ENCODE measurements at places on chromosomes 5 and 9.

GRCh38 chr5:8961956-8962355 lies 583.9 kb downstream of the SEMA5A start:
- no peak for DNase-seq

GRCh38 chr5:406041-406440 lies 36.9 kb upstream of the EXOC3 start:
- DNase-seq = no peak

DNA sequence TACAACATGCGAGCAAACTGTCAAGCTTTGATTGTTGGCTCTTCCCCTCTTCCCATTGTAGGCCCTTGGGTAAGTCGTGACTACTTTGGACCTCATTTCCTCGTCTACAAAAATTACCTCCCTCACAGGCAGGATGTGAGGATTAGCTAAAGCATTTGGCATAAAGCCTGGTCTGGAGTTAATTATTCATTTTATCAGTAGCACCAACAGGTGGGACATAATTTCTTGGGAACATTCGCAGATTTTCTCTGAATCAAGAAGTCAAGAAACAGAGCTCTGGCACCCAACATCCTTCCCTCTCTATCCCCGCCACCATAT lies 39.9 kb upstream of the SEMA6A start:
- no peak for DNase-seq

- DNase-seq = no peak
These were observed 96.5 kb upstream of the SMARCA2 start for GRCh38 chr9:1918622-1919021.

DNA sequence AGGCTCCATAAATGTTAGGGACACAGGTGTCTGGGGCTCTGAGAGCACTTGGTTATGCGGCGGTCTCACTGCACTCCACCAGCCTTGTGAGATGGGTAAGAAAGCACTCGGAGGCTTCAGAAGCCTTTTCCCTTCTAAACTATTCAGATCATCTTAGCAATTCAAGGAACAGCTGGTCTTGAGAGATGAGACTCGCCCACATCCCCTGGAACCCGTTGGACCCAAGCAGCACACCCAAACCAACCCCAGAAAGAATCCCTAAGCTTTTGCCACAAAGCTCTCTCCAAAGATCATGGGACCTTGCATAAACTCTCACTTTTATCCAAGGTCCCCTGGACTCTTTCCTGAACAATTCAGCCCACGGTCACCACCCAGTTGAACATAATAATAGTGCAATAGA lies 90.2 kb downstream of the RAPGEF1 start:
- no peak for DNase-seq

GRCh38 chr5:115588640-115589039 lies 13.6 kb downstream of the TICAM2 start:
- no peak for DNase-seq

Data from cardiac fibroblast (primary cell).